T-helper 17 cell (primary cell): ENCODE measurements at places on chromosomes 6 and 20. TPM values are rescaled to one million over a fixed set of nuclear protein-coding genes. Genes with fewer than 3 reads are reported as not detected.

GRCh38 chr6:155444952-155445903 is 10.4 kb downstream of the NOX3 start:
- H3K4me1 ChIP-seq: peaks cover 6% of the 10 kb centered on the region
- peaks cover 3% of the 10 kb centered on the region for H3K36me3 ChIP-seq
- no peak overlapping the region for H3K4me3 ChIP-seq
- H3K27me3 ChIP-seq: peaks cover 59% of the 10 kb centered on the region
- DNase-seq: no peak

DNA sequence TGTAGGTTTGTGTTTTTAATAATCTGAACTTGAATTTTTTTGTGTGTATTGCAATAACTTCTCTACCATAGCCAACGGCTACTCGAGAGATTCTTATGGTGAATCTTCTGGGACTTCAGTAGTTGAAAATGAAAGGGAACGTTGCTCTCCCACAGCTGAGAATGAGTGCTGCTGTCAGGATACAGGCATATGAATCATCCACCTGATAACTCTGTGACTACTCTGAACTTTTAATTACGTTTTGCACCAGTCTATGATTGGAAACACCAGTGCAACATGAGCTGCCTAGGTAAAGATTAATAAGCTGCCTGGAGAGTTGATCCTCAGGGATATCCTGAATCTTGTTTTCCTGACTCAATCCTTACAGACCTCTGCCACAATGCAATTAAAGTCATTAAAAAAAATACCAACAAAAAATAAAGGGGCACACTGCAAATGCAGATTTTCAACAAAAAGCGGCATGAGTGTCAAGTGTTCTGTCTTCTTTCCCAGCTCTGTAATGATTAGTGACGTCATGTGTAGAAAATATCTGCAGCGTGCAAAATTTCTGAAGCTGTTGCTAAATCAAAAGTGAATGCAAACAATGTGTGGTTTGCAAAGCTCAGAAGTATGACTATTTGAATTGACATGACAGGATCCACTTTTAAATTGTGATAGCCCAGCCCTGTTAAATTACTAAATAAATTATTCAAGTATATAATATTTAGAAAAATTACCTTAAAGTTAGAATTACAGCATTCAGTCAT is 432.2 kb downstream of the HTR1B start:
- no peaks in the 10 kb centered on the region for H3K4me1 ChIP-seq
- H3K36me3 ChIP-seq: no peaks in the 10 kb centered on the region
- H3K27me3 ChIP-seq: no peaks in the 10 kb centered on the region
- no peak overlapping the region for H3K27ac ChIP-seq

DNA sequence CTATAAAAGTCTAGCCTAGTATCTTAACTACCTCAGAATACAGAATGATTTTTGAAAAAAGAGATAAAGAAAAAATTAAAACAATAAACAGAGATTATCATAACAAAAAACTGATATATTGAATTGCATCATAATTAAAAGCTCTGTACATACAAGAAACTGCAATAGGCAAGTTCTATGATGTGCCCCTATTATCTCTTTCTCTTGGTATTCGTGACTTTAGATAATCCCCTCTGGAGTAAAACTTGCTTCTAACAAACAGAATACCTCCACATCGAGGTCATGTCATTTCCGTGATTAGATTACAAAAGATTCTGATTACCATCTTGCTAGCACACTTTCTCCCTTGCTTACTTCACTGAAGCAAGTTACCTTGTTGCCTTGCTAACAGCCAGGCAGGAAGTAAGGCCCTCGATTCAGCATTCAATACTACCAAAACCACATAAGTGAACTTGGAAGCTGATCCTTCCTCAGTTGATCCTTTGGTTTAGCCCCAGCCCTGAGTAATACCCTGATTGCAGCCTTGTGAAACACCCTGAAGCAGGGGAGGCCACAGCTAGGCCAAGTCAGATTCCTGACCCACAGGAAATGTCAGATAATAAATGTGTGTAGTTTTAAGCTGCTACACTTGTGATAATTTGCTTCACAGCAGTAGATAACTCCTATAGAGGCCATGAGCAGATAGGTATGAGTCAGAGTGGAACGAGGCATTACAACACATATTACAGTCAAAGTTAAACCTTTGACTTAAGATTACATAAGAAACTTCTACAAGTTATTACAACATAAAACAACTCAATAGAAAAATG is 53.7 kb upstream of the TMX4 start:
- no peaks in the 10 kb centered on the region for H3K36me3 ChIP-seq
- H3K27ac ChIP-seq: peak overlapping the region; percentile 74
- DNase-seq: no peak
- no peak overlapping the region for H3K4me3 ChIP-seq

- H3K4me3 ChIP-seq: no peak overlapping the region
- no peak for DNase-seq
- peaks cover 14% of the 10 kb centered on the region for H3K27me3 ChIP-seq
These were observed 10.2 kb downstream of the SLC22A1 start for GRCh38 chr6:160131636-160132296.

Gene GPANK1
- total RNA-seq: 11.9 TPM

DNA sequence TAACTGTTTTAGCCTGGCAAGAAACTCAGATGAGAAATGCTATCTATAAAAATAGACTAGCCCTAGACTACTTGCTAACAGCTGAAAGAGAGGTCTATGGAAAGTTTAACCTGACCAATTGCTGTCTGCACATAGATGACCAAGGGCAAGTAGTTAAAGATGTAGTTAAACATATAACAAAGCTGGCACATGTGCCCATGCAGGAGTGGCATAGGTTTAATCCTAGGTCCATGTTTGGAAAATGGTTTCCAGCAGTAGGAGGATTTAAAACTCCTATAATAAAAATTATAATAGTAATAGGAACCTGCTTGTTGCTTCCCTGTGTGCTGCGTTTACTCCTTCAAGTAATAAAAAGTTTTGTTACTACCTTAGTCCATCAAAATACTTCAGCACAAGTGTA is 51.2 kb upstream of the ADGRF4 start:
- no peaks in the 10 kb centered on the region for H3K27me3 ChIP-seq
- H3K4me1 ChIP-seq: no peaks in the 10 kb centered on the region
- DNase-seq: no peak
- no peak overlapping the region for H3K27ac ChIP-seq
- H3K36me3 ChIP-seq: no peaks in the 10 kb centered on the region
- H3K4me3 ChIP-seq: no peak overlapping the region

DNA sequence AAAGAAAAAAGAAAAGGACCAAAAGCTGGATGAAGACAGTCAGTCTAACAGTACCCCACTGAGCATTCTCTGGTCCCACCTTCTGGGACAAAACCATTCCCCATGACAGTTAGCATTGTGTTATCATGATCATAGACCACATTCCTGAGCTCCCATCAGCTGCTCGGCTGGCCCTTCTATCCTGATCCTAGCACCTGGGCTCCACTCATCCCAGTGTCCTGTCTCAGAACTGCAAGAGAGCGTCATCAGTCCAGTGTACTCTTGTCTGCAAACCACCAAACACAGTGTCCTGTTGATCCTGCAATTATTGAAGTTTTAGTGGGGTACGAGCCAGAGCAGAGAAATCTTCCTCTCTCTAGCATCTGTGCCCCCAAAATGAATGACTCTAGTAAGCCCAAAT is 16.0 kb upstream of the TAAR1 start:
- H3K4me1 ChIP-seq: peaks cover under 1% of the 10 kb centered on the region
- no peak overlapping the region for H3K4me3 ChIP-seq
- no peak for DNase-seq
- H3K27ac ChIP-seq: no peak overlapping the region
- peaks cover 25% of the 10 kb centered on the region for H3K27me3 ChIP-seq

Gene GRIK2
- total RNA-seq: not detected

DNA sequence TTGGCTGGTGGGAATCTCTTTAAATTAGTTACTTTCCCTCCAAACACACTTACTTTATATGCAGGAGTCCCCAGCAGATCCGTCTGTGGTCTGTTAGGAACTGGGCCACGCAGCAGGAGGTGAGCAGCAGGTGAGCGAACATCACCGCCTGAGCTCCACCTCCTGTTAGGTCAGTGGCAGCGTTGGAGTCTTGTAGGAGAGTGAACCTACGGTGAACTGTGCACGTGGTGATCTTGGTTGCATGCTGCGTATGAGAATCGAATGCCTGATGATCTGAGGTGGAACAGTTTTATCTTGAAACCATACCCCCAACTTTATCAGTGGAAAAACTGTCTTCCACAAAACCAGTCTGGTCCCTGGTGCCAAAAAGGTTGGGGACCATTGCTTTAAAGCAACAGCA is 5.0 kb downstream of the SERPINB6 start:
- DNase-seq: no peak
- H3K4me1 ChIP-seq: peaks cover 9% of the 10 kb centered on the region
- no peak overlapping the region for H3K4me3 ChIP-seq

DNA sequence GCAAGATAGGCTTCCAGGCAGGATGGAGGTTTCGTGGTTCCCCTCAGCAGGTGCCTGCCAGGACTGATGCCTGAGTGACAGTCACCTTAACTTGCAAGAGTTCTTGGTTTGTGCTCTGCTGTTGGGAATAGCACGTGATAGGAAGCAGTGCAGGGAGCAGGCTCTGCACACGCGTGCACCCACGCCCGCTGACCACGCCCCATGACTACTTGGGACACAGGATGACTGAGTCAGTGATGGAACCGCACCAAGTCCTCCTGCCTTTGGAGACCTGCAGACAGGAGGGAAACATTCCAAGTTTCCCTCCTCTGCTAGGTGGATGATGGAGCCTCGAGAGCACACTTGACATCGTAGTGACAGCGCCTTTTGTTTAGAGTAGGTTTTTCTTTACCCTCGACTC is 164.2 kb downstream of the DTNBP1 start:
- peak overlapping the region; percentile 41 for H3K27ac ChIP-seq
- DNase-seq: no peak
- H3K4me1 ChIP-seq: no peaks in the 10 kb centered on the region
- no peaks in the 10 kb centered on the region for H3K27me3 ChIP-seq
- H3K36me3 ChIP-seq: no peaks in the 10 kb centered on the region
- no peak overlapping the region for H3K4me3 ChIP-seq

Gene ENPP4
- 2.9 TPM for total RNA-seq

DNA sequence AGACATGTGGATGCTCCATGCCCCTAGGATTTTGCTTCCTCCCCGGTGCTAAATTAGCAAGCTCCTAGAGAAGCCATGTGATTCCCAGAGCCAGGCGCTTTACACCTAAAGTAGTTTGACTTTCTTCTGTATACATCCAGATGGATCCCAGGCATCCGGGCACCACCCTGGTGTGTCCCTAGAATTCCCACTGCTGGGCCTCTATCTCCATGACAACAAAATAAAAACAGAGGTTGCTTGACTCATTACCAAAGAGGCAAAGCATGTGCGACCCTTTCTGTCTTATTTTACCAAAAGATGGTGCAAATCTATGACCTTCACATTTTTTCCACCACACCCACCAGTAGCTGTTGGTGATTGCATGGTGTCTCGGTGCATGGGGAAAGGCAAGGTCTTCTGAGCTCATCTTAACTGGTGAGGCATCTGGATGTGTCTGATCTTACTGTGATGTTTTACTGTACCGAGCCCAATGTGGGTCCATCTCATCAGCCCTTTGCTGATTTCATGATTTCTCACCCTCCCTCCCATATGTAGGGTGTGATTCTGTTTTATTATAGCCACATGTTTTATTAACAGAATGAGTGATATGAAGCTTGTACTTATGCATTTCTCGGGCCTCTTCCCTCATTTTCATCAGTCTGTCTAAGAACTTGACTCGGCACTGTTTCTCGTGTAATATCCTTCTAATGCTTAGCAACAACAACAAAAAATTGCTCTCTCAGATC is 27.4 kb upstream of the VAPB start:
- H3K27ac ChIP-seq: no peak overlapping the region
- H3K36me3 ChIP-seq: peaks cover 16% of the 10 kb centered on the region
- H3K4me1 ChIP-seq: peaks cover 2% of the 10 kb centered on the region

DNA sequence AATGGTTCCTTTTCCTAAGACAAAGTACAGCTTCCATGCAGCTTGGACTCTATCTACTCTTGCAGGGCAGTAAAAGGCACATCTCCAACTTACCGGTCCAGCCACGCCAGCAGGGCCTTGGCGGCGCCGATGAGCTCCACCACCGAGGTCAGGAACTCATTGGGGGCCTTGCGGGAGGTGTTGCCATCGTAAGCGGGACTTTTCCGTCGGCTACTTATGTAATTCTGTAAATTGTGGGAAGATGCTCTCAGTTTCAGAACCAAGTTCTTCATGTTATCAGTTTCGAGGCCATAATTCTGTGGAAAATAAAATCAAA is 68.5 kb downstream of the CNKSR3 start:
- no peak for DNase-seq
- H3K27me3 ChIP-seq: peaks cover 54% of the 10 kb centered on the region
- H3K4me3 ChIP-seq: peak overlapping the region; percentile 56

DNA sequence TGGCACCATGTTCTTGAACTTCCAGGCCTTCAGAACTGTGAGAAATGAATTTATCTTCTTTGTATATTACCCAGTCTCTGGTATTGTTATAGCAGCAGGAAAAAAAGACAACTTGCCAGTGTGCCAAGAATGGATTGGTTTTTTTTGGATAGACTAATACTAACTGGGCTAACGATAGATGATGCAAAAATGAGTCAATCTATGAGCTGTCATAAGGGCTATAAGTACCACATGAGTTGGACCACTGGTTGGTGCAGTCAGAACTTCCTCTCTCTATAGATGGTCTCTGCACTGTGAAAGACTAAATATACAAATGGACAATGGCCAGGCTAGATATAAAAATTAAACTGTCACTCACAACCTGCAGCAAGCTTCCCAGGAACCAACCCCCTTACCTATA is 87.6 kb upstream of the COL21A1 start:
- no peaks in the 10 kb centered on the region for H3K36me3 ChIP-seq
- no peaks in the 10 kb centered on the region for H3K4me1 ChIP-seq
- no peak for DNase-seq
- H3K27ac ChIP-seq: no peak overlapping the region
- peaks cover 6% of the 10 kb centered on the region for H3K27me3 ChIP-seq
- no peak overlapping the region for H3K4me3 ChIP-seq

- peaks cover 16% of the 10 kb centered on the region for H3K4me1 ChIP-seq
- peak overlapping the region; percentile 81 for H3K27ac ChIP-seq
- no peak overlapping the region for H3K4me3 ChIP-seq
These were observed 6.8 kb upstream of the TULP1 start for GRCh38 chr6:35519313-35520015.

DNA sequence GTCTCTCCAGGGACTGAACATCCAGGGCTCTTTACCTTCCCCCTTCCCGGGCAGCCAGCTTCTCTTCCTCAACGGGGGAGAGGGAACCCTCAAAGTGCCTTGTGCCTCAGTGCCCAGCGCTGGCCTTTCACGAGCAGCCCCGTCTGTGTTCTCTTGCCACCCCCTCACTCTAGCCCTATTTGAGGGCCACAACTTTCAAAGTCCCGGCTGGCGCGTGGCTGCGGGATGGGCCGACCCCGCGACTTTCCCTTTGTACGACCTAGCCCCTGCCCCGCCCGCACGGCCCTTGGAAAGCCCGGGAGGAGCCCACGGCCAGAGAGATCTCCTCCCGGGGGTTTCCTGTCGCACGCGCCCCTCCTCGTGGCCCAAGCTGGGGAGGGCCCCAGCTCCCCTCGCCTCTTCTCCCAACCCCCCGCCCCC is 559 bp downstream of the SCRT2 start:
- peaks cover 77% of the 10 kb centered on the region for H3K27me3 ChIP-seq
- DNase-seq: no peak
- H3K4me1 ChIP-seq: peaks cover 7% of the 10 kb centered on the region
- H3K36me3 ChIP-seq: peaks cover 4% of the 10 kb centered on the region
